ENCODE measurements at places on chromosomes 7 and 10.

GRCh38 chr10:14106828-14107227 is 223.9 kb downstream of the FRMD4A start:
- no peak for DNase-seq

GRCh38 chr7:16268821-16269768 is 152.2 kb downstream of the CRPPA start:
- DNase-seq: no peak

DNA sequence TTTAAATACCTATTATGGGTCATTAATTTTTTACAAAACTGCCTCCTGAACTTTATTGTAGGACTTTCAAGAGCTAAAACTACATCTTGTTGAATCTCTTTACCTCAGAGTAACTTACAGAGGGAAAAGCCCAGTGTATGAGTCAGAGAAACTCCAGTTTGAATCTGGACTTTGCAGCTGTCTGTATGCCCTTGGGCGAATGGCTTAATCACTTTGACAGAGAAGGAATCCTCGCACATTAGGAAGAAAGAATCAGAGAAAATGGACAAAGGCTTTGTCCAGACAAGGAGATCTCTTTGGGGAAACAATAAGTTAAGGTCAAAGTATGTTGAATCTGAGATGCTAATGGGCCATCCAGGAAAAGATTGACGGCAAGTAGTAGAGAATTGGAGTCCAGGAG is 484.2 kb upstream of the CELF2 start:
- no peak for DNase-seq

DNA sequence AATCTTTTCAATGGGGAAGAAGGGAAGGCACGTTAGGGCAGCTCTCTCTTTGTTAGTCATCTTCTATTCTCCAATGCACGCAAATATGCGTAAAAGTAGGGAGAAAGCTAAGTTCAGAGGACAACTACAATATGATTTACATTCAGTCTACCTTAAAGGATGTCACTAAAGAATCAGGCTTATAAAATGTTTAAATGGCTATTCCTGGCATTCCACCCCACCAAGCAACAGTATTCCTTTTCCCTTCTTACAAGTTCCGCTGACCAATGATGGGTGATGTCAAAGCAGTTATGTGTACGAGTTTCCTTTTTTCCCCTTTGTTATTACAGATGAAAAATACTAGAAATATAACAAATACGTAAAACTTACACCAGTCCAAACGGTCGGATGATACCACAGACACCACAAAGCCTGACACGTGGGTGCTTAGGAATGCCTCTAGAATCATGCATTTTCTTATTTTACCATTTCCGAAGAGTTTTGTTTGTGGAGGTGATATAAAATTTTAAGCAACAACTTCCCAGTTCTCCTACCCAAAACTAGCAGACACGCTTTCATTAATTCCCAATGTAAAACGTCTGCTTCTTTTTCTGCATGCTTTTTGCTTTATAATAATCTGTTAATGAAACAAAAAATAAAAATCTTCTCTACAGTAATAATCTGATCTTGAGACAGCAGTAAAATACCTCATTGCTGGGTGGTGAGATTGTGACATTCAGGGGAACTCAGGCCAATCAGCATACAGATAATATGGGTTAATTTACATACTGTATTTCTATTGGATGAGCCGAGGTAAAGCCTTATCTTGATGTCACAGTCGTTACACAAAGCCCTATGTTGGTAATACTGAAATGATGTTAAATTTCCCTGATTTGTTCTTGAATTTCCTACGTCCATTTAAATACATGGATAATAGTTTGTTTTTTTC is 708 bp upstream of the GPR85 start:
- no peak for DNase-seq

DNA sequence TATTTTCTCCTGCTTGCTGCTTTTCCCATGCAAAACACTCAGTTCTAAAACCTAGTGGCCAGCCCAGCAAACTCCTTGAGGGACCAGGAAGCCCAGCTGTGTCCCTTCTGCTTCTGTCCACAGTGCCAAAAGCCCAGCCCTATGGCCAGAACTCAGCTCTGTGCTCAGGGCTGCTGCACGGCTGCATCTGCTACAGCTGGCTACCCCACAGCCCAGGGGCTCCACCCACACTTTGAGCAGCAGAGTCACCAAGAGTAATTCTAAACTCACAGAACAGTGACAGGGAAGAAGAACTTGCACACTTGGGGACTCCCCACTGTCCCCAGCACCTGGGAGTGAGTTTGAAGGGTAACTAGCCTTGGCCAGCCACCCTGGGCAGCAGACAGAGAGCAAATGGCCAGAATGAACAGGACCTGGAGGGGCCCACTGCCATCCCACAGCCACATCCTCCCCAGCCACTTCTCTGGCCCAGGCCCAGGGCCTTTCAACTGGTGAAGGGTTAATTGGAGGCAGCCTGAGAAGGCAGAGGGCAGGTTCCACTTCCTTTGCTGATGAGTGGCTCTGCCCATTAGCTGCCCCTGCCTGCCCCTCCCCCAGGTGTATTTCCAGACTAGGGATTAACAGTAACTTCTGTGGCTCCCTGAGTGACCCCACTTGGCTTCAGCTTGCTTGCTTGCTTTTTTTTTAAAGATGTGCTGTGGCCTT is 28.1 kb upstream of the TRIM8 start:
- no peak for DNase-seq

- DNase-seq: no peak
Measured at GRCh38 chr7:70460562-70460961, 671.4 kb upstream of the GALNT17 start.

GRCh38 chr7:22730066-22730710 is 3.2 kb downstream of the IL6 start:
- DNase-seq: no peak

DNA sequence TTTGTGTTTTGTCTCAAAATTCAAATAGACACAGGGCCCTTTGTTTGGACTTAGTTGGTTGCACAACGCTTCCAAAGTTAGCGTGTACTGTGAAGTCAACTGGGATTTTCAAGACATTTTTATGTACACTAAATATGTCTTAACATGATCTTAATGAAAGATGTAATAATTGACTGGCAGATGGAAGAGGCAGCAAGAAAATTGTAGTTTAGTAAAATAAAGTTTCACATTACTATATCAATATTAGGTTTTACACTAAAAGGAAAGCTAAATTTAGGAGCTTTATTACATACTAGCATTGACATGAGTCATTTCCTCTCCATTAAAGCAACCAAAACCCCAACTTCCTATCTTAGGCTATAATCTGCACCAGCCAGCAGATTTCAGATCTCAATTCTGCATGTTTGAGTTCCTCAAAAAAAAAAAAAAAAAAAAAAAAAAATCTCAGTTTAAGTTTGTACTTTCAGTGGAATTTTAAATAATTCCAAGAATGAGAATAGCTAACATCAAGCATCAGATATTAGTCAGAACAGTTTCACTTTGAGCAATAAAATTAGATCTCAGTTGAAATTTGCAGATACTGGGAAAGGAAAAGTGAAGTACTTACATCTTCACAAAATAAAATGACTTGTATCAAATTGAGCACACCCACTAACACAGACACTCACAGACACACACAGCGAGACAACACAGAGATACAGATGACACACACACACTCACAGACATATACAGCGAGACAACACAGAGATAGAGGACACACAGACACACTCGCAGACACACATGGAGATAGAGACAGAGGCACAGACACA is 346.6 kb upstream of the KLF6 start:
- peak; percentile 25 for DNase-seq

- DNase-seq: no peak
Measured at GRCh38 chr7:114663502-114663901, 248.9 kb downstream of the FOXP2 start.

- DNase-seq: no peak
Measured at GRCh38 chr10:61987537-61987936, 86.0 kb downstream of the ARID5B start.

GRCh38 chr7:105003275-105003674 is 10.7 kb upstream of the KMT2E start:
- DNase-seq: no peak

DNA sequence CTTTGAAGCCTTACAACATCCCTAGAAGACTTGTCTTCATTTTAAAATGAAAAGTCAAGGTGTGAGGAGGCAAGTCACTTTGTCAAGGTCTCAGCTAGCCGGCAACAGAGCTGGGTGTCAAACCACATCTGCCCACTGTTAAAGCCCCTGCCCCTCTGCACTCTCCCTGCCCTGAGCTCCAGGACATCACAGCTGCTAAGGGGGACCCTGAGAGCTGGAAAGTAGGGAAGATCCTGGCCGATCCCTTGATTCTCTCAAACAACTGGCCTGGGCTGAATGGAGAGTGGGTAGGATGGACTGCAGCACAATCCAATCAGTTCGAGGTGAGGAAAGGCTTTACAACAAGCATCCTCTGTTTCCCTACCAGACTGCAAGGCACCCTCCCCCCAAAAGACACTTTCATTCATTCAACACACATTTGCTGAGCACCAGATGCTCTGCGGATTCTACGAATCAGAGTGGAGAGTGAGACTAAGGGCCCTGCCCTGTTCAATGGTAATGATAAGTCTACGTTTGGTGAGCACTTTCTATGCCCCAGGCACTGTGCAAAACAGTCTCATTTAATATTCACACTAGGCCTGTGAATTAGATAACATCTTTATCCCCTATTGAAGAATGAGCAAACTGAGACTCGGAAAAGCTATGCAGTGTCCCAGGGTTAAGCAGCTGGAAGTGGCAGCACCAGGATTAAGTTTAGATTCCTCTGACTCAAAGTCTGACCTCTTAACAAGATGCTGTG is 148.1 kb downstream of the HERPUD2 start:
- DNase-seq: no peak

- no peak for DNase-seq
Measured at GRCh38 chr10:99633832-99634231, 13.6 kb upstream of the SLC25A28 start.

DNA sequence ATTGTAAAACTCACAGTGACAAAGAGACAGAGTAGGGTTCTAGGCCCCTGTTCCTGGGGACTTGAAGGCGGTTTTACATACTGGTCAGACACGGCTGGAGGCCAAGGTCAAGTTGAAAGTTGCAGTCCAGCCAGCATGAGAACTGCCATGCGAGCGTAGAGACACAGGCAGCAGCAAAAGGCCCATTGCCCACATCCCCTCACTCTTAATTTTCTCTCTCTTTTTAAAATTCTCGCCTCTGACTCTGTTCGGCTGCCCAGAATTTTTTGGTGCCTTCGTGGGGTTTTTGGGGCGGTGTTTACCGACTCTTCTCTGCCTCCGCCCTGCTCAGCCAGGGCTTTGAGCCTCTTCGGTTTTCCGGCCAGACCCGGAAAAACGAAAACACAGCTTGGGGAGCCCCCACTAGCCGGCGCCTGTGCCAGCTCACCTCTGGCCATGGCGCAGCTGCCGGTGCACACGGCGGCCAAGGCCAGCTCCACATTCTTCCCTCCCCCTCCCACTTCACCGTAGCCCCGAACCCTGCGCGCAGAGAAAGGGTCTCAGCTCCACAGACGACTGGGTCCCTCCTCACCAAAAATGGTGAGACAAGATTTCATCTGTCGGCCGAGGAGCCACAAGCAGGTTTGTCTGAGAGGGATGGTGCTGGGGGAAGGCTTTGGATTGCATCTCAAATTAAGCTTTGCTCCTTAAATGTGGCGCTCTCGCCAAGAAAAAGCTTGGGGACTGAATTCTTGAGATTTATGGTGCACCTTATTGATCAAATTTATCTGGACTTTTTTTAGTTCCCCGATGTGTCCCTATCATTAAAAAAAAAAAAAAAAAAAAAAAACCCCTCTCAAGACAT is 2.3 kb upstream of the HOXA13 start:
- no peak for DNase-seq

DNA sequence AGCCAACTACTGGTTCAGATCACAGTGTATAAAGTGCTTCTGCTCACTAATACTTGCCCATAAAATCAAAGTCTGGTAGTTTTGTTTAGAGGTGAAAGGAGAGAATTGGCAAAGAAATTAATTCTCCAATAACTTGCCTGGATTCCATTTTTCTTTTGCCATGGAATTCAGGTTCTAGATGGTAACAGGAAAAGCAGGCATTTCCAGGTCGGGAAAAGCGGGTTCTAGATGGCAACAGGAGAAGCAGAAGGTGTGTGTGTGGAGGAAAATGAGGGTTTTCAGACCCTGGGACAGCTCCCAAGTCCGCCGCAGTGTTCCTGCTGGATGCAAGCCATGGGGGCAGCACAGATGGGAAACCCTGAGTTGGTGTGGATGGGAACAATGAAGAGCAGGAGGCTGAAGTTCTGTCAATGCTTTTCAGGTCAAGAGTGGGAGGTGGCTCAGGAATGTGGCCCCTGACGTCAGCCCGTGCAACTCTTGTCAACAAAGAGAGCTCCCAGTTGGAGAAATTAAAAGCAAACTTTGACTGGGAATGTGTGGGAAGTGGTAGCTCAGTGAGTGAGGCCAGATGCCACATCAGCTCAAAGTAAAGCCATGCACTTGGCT is 696.7 kb downstream of the LRMDA start:
- no peak for DNase-seq

GRCh38 chr7:37352974-37353948 is 95.4 kb downstream of the ELMO1 start:
- peak; percentile 71 for DNase-seq

- no peak for DNase-seq
Measured at GRCh38 chr10:78875932-78876331, 192.8 kb upstream of the ZMIZ1 start.

DNA sequence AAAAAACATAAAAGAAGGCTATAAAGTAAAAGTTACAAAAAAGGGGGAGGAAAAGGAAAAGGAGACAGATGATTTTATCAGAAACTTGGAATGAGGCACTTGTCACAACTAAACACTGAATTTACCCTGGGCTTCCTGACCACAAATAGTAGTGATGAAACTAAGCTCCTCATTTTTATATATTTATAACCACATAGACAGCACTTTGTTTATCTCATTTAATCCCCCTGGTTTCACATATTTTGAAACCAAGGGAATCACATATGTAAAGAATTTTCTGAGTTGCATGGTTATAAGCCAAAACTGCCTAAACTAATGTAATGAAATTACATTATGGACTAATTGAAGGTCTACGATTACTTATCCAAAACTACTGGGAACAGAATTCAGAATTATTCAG is 39.6 kb upstream of the MET start:
- no peak for DNase-seq

Measured in germinal center (tissue), 1 donor.